ENCODE measurements at places on chromosomes 2 and 18. TPM values are rescaled to one million over a fixed set of nuclear protein-coding genes. Genes with fewer than 3 reads are reported as not detected.

Gene CCDC102B
- 1.2 TPM for total RNA-seq

- no peaks in the 10 kb centered on the region for H3K36me3 ChIP-seq
- DNase-seq: no peak
- H3K4me1 ChIP-seq: no peaks in the 10 kb centered on the region
- no peak overlapping the region for H3K4me3 ChIP-seq
These were observed 1.3 kb downstream of the RTP5 start for GRCh38 chr2:241870611-241871537.

- H3K4me3 ChIP-seq: no peak overlapping the region
- H3K36me3 ChIP-seq: no peaks in the 10 kb centered on the region
- H3K27me3 ChIP-seq: no peaks in the 10 kb centered on the region
These were observed 50.3 kb downstream of the ARHGAP25 start for GRCh38 chr2:68784915-68785314.

- DNase-seq: no peak
- H3K27ac ChIP-seq: no peak overlapping the region
- H3K27me3 ChIP-seq: no peaks in the 10 kb centered on the region
- no peak overlapping the region for H3K4me3 ChIP-seq
These were observed 131.9 kb downstream of the EVA1A start for GRCh38 chr2:75428646-75429443.

DNA sequence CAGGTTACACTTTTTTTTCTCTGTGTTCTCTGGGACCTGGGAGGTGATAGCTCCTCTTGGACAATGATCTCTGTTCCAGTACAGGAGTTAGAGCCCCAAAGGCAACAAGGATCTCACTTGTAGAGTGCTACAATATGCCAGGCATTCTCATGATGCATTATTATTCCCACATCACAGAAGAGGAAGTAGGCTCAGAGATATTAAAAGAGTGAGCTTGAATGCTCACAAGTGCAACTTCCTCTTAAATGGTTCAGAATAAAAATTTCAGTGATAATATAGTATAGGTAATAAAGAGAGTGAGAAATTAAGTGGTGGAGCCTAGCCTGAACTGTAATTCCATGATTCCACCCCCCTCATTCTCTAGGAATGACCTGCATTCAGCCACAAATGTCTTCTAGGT, 21.4 kb downstream of the POLE4 start:
- H3K27ac ChIP-seq: no peak overlapping the region
- H3K4me3 ChIP-seq: no peak overlapping the region
- no peak for DNase-seq

DNA sequence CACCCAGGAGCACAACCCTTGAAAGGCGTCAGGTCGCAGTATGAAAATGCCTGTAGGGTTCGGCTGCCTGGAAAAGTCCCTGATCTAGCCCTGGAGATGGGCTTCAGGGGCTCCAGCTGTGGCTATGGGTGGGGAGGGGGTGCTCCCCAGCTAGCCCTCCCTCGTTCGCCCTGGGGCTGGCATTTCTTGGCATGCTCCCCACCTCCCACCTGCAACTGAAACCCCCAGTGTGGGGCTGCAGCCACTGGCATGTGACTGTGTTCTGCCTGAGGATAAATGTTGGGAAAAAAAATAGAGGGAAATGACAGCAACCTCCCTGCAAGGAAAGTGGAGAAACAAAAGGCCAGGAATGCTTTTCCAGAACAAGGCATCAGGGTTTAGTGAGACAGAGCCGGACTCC, 109.2 kb downstream of the COPS8 start:
- no peak for DNase-seq
- no peak overlapping the region for H3K27ac ChIP-seq
- no peak overlapping the region for H3K4me3 ChIP-seq
- peaks cover 3% of the 10 kb centered on the region for H3K36me3 ChIP-seq
- peaks cover 16% of the 10 kb centered on the region for H3K4me1 ChIP-seq
- no peaks in the 10 kb centered on the region for H3K27me3 ChIP-seq

GRCh38 chr2:23546913-23547312, 161.9 kb downstream of the KLHL29 start:
- no peak for DNase-seq
- H3K36me3 ChIP-seq: no peaks in the 10 kb centered on the region
- no peaks in the 10 kb centered on the region for H3K4me1 ChIP-seq
- no peaks in the 10 kb centered on the region for H3K27me3 ChIP-seq
- H3K4me3 ChIP-seq: no peak overlapping the region

Gene TMEM200C
- total RNA-seq: 5.6 TPM

Gene C2orf72
- total RNA-seq: 1.0 TPM

- no peak overlapping the region for H3K4me3 ChIP-seq
These were observed 54.8 kb upstream of the CCDC178 start for GRCh38 chr18:33495278-33495677.

Gene SPRED2
- total RNA-seq: 23.5 TPM

Gene REG1B
- not detected for total RNA-seq

- H3K4me3 ChIP-seq: no peak overlapping the region
- H3K27ac ChIP-seq: no peak overlapping the region
- H3K4me1 ChIP-seq: no peaks in the 10 kb centered on the region
- DNase-seq: no peak
These were observed 110.5 kb downstream of the DYSF start for GRCh38 chr2:71563872-71564271.

Gene INO80C
- total RNA-seq: 51.1 TPM

GRCh38 chr2:224520064-224520463, 65.1 kb downstream of the CUL3 start:
- H3K27me3 ChIP-seq: no peaks in the 10 kb centered on the region
- DNase-seq: no peak
- no peak overlapping the region for H3K4me3 ChIP-seq
- H3K36me3 ChIP-seq: peaks cover 4% of the 10 kb centered on the region

- H3K27ac ChIP-seq: no peak overlapping the region
- H3K36me3 ChIP-seq: no peaks in the 10 kb centered on the region
- H3K27me3 ChIP-seq: no peaks in the 10 kb centered on the region
- DNase-seq: no peak
- H3K4me3 ChIP-seq: no peak overlapping the region
These were observed 348.7 kb upstream of the GALNT5 start for GRCh38 chr2:156908825-156909224.

DNA sequence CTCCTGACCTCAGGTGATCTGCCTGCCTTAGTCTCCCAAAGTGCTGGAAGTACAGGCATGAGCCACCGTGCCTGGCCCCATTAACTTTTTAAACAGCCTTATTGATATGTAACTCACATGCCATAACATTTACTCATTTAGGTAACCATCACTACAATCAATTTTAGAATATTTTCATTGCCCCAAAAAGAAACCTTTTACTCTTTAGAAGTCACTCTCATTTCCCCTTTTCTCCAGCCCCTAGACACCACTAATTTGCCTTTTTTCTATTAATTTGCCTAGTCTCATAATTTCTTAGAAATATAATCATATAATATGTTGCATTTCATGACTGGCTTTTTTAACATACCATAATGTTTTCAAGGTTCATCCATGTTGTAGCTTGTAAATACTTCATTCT, 57.2 kb upstream of the TACR1 start:
- peaks cover 3% of the 10 kb centered on the region for H3K36me3 ChIP-seq
- H3K4me1 ChIP-seq: no peaks in the 10 kb centered on the region
- H3K27ac ChIP-seq: no peak overlapping the region
- H3K4me3 ChIP-seq: no peak overlapping the region
- H3K27me3 ChIP-seq: no peaks in the 10 kb centered on the region

DNA sequence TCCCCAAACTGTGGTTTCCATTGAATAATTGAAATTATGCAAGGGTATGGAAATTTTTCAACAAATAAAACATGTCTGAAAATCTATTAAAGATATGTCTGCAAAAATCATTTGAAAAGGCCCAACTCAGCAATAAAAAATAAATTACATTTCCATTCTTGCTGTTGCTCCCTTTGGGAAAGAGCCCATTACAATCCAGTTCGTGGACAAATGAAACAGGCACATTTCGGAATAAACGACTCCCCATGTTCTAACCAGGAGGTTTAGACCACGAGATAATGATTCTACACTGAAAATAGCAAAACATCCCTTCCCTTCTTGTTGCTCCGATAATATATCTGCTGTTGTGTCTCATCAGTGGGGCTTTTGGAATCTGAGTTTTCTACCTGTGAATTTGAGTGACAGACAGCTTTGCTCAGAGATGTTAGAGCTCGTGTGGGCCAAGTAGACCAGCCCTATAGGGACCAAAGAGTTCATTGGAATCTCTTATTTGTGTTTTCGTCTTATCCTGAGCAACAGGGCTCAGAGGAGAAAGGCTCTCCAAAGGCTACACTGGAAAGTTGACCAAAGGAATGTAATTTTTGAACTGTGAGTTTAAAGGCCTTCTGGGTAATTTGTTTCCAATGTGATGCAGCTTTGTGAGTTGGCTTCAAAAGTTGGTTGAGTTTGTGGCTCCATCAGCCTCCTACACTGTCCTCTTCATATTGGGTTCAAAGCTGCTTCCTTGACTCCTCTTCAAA, 119.5 kb downstream of the ACTR3 start:
- H3K36me3 ChIP-seq: no peaks in the 10 kb centered on the region
- no peak for DNase-seq
- no peaks in the 10 kb centered on the region for H3K4me1 ChIP-seq
- H3K4me3 ChIP-seq: no peak overlapping the region
- H3K27ac ChIP-seq: no peak overlapping the region

Data from H9 (cell line).